Skin of body (tissue), 3 donors: ENCODE measurements at places on chromosomes 7 and 10. TPM values are rescaled to one million over a fixed set of nuclear protein-coding genes. Genes with fewer than 3 reads are reported as not detected.

TMEM139 gene
- 1.1 TPM for total RNA-seq

AFAP1L2 gene
- 24.9 TPM for total RNA-seq

OGDHL gene
- total RNA-seq = 0.89 TPM

FAM25A gene
- 16.3 TPM for total RNA-seq

AKR1C4 gene
- not detected for total RNA-seq

DNA sequence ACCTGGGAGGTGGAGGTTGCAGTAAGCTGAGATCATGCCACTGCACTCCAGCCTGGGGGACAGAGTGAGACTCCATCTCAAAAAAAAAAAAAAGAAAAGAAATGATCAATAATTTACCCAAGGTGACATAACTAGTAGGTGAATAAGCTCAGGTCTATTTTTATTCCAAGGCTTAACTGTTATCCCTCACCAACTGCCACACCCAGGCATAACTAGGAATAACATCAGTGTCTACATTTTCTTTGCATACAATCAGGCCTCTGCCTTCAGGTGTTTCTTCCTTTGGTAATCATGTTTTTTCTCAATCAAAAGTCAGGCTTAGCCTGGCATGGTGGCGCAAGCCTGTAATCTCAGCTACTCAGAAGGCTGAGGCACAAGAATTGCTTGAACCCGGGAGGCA lies 26.6 kb downstream of the CPEB3 start:
- DNase-seq = no peak

- no peak for DNase-seq
These were observed 79.0 kb downstream of the TRIL start for GRCh38 chr7:28879105-28879504.

DNA sequence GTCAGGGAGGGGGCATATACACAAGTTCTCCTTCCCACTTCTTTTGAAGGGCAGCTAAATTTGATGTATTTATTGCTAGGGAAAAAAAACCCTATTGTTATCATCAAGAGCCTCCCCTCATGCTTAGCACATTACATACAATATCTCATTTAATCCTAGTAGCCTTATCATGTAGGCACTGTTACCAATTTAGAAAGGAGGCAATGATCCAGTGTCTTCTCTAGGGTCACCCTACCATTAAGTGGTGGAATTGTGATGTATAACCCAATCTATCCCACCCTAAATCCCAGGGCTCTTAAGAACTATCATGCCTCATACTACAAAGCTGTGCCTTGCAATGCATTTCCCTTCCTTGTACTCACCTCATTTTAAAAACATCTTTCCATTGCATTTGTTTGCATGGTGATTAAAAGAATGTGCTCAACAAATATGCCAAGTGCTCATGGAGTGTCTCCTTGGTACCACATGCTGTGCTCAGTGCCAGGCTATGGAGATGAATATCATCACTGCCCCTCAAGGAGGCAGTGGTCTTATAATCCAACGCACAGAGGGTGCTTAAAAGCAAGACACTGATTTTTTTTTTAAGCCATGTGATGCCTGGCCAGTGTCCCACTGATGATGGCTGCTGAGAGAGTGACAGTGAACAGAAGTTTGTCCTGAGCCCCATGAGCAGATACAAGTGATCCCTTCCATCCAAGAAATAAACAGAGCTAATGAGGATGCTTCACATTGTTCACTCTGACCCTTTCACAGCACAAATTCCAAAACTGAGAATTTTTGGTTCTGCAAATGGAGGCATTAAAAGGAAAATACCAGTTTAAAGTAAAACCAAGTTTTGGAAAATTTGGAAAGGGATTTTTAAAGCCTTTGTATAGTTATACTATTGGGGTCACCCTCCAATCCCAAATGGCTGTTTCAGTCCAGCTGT lies 98.2 kb downstream of the SORBS1 start:
- no peak for DNase-seq

DNA sequence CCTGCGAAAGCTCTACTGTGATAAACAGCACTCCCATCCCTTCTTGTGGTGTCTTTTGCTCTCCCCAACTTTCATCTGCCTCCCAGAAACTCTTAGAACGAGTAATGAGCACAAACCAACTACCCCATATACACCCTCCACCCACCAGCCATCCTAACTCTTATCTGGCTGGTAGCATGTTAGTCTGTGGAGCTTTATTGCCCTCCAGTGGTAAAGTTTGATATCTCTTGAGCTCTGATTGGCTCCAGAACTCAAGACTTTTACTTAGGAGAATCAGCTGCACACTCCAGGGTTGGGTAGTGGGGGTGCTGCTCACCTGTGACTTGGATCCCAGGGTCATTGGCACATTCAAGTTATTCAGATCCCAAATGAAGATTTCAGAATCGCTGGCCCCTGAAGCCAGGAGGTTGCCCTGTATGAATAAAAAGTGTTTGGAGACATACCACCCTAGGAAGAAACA lies 10.9 kb downstream of the SEC31B start:
- peak; percentile 15 for DNase-seq

GRCh38 chr10:112761256-112761655 lies 188.8 kb upstream of the TCF7L2 start:
- DNase-seq = no peak

DNA sequence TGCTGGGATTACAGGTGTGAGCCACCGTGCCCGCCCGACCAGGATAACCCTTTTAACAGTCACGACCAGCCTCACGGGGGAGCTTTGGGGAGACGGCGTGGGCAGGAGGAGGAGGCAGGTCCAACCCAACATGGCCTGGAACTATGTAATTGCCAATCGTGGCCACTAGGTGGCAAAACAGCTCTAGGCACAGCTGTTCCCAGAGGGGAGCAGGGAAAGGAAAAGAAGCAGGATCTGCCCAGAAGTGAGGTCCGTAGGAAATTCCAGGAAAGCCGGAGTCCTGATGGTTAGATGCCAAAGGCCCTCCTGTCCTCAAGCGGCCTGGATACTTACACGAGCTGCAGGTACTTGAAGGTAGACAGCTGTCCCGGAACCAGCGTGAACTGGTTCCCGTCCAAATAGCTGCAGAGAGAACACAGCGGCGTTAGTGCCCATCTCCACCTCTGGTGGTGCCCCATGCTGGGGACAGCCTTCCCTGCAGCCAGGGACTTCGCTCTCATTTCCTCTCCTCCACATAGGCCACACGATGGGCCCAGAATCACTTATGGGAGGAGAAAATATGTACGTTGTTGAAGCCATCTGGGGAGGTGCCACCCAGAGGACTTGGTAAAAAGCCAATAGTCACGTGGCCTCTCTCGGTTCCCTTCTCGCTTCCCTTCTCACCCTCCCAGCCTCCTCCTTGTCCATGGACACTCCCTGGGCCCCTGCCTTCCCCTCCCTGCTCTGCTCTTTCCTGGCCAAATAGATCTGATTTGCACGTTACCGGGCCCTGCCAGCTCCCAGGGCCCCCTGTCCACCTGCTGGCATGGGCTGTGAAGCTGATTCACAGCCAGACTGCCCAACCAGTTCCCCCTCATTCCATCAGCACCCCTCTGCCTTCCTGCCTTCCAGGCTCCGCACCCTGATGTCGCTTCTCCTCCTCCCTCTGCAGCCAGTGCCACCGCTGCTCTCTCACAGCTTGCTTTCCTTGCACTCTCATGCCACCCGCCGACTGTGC lies 148.1 kb downstream of the SLIT1 start:
- DNase-seq = peak; percentile 17

- DNase-seq = peak; percentile 16
These were observed 219.6 kb downstream of the ARHGAP12 start for GRCh38 chr10:31709028-31709427.

- peak; percentile 40 for DNase-seq
These were observed 527 bp downstream of the PDIA4 start for GRCh38 chr7:149027611-149028345.

- no peak for DNase-seq
These were observed 1121.4 kb downstream of the XPNPEP1 start for GRCh38 chr10:108801775-108802517.

- DNase-seq = no peak
These were observed 1126.3 kb downstream of the SORCS1 start for GRCh38 chr10:106038246-106038645.

DNA sequence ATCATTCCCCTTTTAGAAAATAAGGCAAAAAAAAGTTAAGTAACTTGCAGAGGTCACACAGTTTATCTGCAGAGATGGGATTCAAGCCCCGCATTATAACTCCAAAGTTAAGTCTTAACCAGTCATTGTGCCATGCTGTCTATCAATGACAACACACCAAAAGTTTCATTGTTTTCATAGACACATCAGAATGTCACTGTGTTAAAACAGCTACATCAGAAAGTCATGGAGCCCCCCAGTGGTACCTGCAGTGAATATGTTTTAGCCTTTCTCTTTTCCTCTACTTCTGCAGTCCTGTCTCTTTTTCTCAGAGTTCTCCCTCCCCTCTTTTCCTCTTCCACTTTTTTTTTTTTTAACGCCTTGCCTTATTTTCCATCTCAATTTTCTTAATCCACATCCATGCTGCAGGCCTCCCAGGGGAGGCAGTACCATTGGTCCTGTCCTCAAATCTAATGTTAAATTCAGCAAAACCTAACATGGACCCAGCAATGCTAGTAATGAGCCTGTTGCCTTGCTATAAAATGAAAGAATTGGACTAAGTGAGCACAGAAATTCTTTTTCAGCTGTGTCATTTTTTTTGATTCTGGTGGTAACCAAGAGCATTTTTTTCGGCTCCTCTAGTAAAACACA lies 3.8 kb upstream of the NRCAM start:
- DNase-seq = no peak

DNA sequence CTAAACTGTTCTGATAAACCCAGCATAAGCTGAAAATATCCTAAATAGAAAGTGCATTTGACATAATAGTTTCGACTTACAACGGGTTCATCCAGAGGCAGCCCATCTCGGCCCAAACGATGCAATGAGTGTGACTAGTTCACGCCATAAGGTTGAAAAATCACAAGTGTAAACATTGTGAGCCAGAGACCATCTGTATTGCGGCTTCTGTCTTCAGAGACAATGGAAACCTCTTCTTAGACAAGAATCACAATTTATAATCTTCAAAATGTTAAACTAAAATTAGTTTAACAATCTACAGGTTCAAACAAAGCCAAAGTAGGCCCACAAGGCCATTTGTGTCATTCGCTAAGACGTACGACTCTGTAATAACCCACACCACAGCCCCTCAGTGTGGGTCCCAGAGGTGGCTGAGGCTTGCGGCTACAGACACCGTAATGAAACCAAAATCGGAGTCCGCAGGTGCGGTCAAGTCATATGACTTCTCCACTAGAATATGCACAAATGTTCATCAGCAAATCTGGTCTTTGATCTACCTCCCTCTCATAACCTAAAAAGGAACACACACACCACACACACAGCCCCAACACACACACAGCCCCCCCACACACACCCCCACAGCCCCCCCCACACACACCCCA lies 81.8 kb downstream of the DIP2C start:
- DNase-seq = no peak
